Mesenchymal stem cell (in vitro differentiated cells and primary cell): ENCODE measurements at places on chromosomes 4 and X.

- no peak for DNase-seq
- H3K27me3 ChIP-seq: no peaks in the 10 kb centered on the region
- H3K36me3 ChIP-seq: no peaks in the 10 kb centered on the region
- no peaks in the 10 kb centered on the region for H3K4me1 ChIP-seq
- H3K4me3 ChIP-seq: no peak overlapping the region
- H3K27ac ChIP-seq: no peak overlapping the region
Observed at GRCh38 chr4:97252615-97253154, 890.6 kb downstream of the STPG2 start.

DNA sequence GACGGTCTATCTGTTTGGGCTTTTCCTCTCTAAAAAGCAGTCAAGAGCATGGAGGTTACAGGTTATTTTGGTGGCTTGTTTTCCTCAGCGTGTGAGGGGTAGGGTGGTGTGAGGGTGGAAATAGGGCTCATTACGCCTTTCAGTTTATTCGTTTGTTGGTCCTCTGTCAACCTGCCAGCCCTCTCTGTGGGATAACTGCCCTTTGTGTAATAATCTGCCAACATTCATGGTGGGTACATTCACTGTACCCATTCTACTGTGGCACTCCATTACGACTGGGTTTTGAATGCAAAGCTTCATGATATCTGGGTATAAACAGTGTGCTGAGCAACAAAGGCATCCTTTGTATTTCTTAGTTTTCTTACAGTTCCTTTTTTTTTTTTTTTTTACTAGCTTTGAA is 136.4 kb downstream of the ADGRL3 start:
- no peak for DNase-seq
- no peaks in the 10 kb centered on the region for H3K36me3 ChIP-seq
- H3K27me3 ChIP-seq: no peaks in the 10 kb centered on the region

DNA sequence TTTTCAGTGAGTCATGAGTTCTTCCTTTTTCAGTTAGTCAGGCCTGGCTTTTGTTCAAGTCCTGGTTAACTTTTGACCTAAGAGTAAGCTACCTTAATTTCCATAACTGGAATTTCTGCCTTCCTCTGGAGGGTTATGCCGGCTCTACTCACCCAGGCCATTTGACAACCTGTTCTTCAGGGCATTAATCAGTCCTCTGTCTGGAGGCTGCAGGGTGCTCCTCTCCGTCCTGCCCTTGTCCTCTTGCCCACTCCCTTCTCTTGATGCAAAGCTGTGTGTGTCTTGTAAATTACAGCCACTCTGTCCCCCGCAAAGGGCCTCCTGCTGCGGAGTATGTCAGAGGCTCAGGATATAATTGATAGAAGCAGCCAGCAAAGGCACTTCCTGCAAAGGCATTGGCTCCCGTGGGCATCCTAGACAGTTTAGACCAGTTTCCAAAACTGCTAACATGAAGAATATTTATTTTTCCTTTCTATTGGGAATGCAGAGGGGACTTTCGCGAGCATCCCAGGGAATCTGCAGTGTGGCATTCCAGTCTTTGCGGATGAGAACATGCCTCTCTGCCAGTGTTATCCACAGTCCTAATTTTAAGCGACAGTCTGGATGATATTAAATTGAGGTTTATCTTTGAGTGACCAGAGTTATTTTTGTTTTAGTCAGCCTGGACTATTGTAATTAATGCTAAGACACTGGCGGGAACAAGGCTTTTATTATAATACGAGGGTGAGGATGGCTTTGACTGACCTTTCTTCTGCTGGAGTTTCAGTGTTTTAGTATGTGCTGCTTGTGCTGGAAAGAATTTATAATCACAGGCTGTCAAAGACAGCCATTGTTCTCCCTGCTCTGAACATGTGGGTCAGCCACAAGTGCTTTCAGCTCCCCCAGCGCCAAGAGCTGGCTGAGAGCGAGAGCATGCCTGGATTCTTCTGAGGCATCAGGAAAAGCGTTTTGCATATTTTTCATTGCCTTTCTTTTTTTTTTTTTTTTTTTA is 74.2 kb downstream of the LIMCH1 start:
- DNase-seq: peak; percentile 55
- H3K36me3 ChIP-seq: no peaks in the 10 kb centered on the region
- H3K27me3 ChIP-seq: no peaks in the 10 kb centered on the region
- H3K27ac ChIP-seq: peak overlapping the region; percentile 9

- no peaks in the 10 kb centered on the region for H3K27me3 ChIP-seq
- DNase-seq: no peak
- H3K4me3 ChIP-seq: no peak overlapping the region
Observed at GRCh38 chr4:177393236-177393635, 49.0 kb downstream of the AGA start.

DNA sequence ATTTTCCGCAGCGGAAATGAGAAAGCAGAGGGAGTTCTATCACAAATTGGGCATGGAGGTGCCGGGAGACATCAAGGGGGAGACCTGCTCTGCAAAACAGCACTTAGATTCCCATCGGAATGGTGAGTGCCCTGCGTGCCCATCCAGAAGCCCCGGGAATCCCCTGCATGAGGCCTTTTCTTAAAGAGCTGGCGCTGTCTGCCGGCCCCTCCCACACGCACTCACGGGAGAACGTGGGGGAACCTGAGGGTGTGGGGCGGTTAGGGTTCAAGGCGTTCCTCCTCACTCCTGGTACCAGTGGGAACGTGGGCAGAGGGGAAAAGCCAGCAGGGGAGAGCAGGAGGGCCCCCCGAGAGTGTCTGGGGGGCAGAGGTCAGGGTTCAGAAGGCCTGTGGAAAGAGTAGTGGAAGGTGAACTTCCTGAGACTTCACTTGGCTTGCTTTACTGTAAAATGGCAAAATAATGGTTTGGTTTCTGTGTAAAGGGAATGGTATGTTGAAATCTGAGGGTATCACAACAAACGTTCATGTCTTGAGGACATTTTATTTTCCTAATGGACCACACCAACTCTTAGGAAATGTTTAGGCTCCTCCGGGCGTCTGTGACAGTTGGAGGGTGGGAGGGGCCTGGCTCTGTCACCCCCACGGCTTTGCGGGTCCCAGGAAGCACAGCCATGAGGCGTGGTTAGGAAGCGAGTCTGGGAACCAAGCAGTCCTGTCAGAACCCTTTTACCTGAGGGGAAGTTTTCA is 38.0 kb downstream of the PCGF3 start:
- no peaks in the 10 kb centered on the region for H3K27me3 ChIP-seq
- H3K27ac ChIP-seq: no peak overlapping the region
- peaks cover 42% of the 10 kb centered on the region for H3K36me3 ChIP-seq
- DNase-seq: no peak

- H3K36me3 ChIP-seq: no peaks in the 10 kb centered on the region
- DNase-seq: no peak
- no peaks in the 10 kb centered on the region for H3K27me3 ChIP-seq
Observed at GRCh38 chr4:10347281-10347795, 109.9 kb downstream of the ZNF518B start.

- H3K27me3 ChIP-seq: no peaks in the 10 kb centered on the region
- peak overlapping the region; percentile 84 for H3K4me3 ChIP-seq
- H3K27ac ChIP-seq: no peak overlapping the region
- H3K4me1 ChIP-seq: no peaks in the 10 kb centered on the region
- DNase-seq: peak; percentile 32
- peaks cover 43% of the 10 kb centered on the region for H3K36me3 ChIP-seq
Observed at GRCh38 chrX:103685396-103685795, 1.1 kb downstream of the MORF4L2 start.

- H3K4me3 ChIP-seq: no peak overlapping the region
- H3K4me1 ChIP-seq: no peaks in the 10 kb centered on the region
- no peaks in the 10 kb centered on the region for H3K27me3 ChIP-seq
Observed at GRCh38 chr4:172785613-172786012, 383.0 kb upstream of the GALNT7 start.

- peaks cover 10% of the 10 kb centered on the region for H3K27me3 ChIP-seq
- DNase-seq: no peak
- H3K4me3 ChIP-seq: no peak overlapping the region
- no peak overlapping the region for H3K27ac ChIP-seq
- H3K36me3 ChIP-seq: no peaks in the 10 kb centered on the region
Observed at GRCh38 chrX:73131276-73131675, 52.0 kb upstream of the PABPC1L2A start.
